ENCODE measurements at places on chromosomes 3 and 15. TPM values are rescaled to one million over a fixed set of nuclear protein-coding genes. Genes with fewer than 3 reads are reported as not detected.

Gene SH2D7
- not detected for total RNA-seq

Gene TMEM39A
- total RNA-seq: 26.6 TPM

Gene ZKSCAN7
- total RNA-seq: 1.2 TPM

Gene FANCD2OS
- not detected for total RNA-seq

Gene GABPB1
- 65.6 TPM for total RNA-seq

Gene SATB1
- total RNA-seq: 4.2 TPM

Gene KLHL6
- under 0.01 TPM for total RNA-seq

Gene SYNM
- total RNA-seq: 43.4 TPM

Gene C3orf52
- total RNA-seq: 4.8 TPM

Gene DNAH1
- total RNA-seq: 1.1 TPM

Gene MESP2
- total RNA-seq: not detected

Gene SHF
- 3.4 TPM for total RNA-seq

Gene CGNL1
- total RNA-seq: 17.9 TPM

Gene CCR5
- total RNA-seq: not detected

Gene ERICH6
- not detected for total RNA-seq

Gene TMCO5A
- total RNA-seq: not detected

Gene AADACL2
- not detected for total RNA-seq

Gene PP2D1
- total RNA-seq: not detected

Gene C2CD4A
- total RNA-seq: 0.87 TPM

Gene ZIC1
- total RNA-seq: not detected

Gene ROPN1
- not detected for total RNA-seq

Gene DISP2
- total RNA-seq: under 0.01 TPM

Gene SLC35G2
- 24.2 TPM for total RNA-seq

- DNase-seq: no peak
Observed at GRCh38 chr3:14660942-14661341, 9.4 kb downstream of the CCDC174 start.

GRCh38 chr15:38424101-38424552 is 29.8 kb upstream of the FAM98B start:
- DNase-seq: no peak

- DNase-seq: no peak
Observed at GRCh38 chr15:48059791-48060190, 61.0 kb upstream of the SLC24A5 start.

- no peak for DNase-seq
Observed at GRCh38 chr3:127475975-127476705, 114.4 kb downstream of the TPRA1 start.

GRCh38 chr15:58258501-58259292 is 120.5 kb downstream of the AQP9 start:
- no peak for DNase-seq

GRCh38 chr3:114417675-114418074 is 123.8 kb downstream of the TIGIT start:
- DNase-seq: no peak

DNA sequence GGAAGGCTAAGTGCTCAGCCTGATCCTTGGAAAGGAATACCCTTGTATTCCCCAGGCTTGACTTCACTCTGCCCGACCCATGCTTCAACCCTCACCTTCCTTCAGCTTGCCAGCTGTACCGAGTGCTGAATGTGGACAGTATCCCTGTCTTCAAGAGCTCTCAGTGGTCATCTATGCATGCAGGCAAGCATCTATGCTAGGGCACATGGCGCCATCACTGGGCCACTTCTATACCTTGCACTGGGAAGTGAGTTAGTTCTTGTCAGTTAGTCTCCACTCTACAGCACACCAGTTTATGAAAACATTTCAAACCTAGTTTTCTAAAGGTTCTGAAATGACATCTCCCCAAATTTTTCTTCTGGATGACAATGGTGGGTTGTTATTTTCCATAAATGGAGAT is 82.0 kb upstream of the MYRIP start:
- DNase-seq: no peak

- DNase-seq: no peak
Observed at GRCh38 chr3:55017876-55018275, 90.0 kb upstream of the LRTM1 start.

- no peak for DNase-seq
Observed at GRCh38 chr3:110375751-110376518, 695.7 kb upstream of the NECTIN3 start.

DNA sequence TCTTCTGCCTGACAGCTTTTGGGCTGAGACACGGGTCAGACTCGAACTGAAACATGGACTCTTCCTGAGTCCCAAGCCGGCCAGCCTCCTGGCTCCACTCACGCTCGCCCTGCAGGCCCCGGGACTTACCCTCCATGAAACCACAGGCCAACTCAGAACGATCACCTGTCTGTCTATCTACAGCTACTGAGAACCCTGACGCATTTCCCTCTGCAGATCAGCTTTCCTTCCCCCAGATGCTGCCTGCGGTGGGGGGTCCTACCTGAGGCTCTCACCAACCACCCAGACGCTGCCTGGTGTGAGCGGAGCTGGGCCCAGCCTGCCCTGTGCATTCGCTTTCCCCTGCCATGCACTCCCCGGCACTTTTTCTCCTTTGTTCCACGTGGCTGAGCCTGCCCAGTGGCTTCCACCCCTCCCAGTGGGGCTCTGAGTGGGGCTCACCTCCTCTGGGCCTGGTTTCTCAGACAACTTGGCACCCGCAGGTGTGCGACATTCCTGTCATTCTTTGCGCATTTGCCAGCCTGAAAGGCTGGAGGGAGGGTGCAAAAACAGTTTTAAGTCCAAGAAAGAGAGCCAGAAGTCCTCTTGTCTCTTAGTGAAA is 60.2 kb downstream of the PLXNA1 start:
- no peak for DNase-seq

DNA sequence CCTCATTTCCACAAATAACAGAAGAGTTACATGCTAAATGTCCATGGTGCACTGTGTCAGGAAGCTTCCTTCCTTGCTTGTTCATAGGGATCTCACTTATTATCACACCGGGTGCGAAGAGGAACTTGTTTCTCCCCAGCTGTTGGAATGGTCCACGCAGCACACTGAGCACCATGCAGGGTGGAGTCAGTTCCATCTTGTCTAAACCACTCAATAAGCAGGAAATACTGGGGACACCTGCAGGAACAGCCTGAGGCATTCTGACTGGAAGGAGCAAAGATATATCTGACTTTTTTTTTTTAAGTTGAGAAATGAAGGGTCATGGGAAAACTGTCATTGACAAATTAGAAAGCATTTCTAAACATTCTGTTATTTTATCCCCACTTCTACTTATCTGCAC is 70.0 kb upstream of the WDR72 start:
- DNase-seq: no peak

GRCh38 chr3:51591231-51591630 is 52.7 kb downstream of the RAD54L2 start:
- DNase-seq: no peak

DNA sequence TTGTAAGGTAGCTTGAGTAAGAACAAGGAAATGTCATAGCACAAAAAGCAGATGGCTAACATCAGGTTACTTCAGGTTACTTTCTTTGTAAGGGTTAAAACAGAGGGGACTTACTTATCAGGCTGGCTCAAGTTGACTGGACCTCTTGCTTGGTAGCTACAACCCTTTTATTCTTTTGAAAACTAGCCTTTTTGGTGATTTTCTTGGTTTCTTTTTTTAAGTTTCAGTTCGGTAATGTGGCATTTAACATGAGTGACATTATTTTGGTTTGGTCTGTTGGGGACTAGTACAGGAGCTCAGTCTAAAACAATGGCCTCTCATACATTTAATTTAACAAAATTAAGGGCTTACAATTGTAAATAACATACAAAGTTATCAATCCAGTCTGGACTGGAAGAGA is 621.4 kb downstream of the OTOL1 start:
- no peak for DNase-seq

- no peak for DNase-seq
Observed at GRCh38 chr15:53586799-53587198, 172.7 kb downstream of the WDR72 start.

GRCh38 chr3:58349792-58350626 is 17.3 kb downstream of the PXK start:
- no peak for DNase-seq

- no peak for DNase-seq
Observed at GRCh38 chr15:94105760-94106159, 125.6 kb upstream of the MCTP2 start.

DNA sequence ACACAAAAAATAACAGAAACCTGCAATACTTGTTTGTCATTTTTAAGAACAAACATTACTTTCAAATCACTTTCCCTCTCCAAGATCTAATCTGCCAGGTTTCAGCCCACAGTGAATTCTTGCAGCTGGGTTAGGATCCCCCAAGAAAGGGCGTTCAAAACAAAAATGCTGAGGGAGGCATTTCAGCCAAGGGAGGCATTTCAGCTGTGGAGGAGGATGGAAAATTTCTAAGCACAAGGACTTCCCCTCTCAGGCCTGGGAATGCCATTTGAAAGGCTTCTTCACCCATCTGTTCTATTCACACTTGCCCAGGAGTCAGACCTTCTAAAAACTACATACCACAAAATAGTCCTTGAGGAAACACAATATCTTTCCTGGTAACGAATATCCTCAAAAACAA is 69.1 kb downstream of the P3H2 start:
- DNase-seq: no peak

- DNase-seq: no peak
Observed at GRCh38 chr3:138132239-138132638, at the start of gene A4GNT. TSS of gene A4GNT (minus strand) at chr3:138132390. CDS start at chr3:138131256, 1,134 bp downstream.

DNA sequence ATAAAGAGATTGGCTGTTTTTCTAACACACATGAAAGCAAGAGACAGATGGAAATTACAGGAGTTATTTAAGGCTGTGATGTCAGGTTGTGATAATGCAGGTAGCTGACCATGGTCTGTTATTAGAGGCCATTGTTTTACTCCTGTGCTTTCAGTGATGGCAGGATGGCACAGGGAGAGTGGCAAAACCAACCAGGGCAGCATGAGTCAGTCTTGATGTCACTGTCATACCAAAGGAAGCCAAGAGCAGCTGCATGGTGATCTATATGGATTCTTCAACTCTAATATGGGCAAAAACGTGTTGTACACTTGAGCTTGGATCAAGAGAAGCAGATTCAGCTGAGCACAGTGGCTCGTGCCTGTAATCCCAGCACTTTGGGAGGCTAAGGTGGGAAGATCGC is 91.8 kb upstream of the LMOD3 start:
- DNase-seq: no peak

DNA sequence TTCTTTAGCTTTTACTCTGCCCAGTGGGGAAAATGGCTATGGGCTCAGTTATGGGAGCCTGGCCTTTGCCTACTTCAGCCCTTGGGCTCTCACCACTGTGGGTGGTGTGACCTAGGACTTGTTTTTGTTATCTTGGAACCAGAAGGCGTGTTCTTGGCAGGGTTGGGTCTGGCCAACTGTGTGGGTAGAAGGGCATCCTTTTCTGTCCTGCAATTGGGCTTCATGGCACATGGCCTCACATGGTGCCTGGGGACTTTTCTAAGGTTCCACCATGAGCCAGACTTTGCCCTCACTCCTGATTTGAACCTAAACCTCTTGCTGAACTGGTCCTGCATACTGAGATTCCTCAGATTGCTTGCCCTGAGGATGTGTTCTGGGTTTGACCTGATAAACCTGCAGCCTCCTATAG is 1.7 kb downstream of the GLYCTK start:
- no peak for DNase-seq

DNA sequence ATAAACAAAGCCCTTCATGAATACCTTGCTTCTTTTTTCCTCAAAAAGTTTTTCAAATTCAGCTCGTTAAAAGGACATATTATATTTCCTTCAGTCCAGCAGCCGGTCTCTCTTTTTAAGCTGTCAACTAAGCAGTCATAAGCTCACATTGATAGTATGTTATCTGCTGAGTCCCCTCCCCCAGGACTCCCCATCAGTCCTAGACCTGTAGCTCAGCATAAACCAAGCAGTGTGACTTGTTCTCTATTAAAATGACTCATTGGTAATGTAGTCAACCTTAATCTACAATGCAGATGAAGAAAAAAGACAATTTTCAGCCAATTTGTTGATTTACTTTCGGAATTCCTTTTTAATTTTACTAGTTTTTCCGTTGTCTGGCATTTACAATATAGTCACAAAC is 483.8 kb downstream of the MECOM start:
- no peak for DNase-seq

DNA sequence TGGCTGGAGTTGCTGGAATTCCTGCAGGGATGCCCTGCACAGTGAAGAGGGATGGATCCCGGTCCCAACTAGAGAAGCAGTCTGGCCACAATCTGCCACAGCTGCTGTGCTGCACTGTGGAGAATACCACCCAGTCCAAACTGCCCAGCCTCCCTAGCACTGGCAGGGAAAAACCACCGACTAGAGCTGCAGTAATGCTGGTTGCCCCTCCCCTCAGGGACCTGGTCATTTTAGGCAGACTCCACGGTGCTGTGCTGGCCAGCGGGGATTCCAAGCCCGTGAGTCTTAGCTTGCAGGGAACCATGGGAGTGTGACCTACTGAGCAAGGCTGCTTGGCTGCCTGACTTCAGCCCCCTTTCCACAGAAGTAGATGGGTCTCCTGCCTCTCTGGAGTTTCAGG is 478.0 kb upstream of the ATP11B start:
- no peak for DNase-seq

DNA sequence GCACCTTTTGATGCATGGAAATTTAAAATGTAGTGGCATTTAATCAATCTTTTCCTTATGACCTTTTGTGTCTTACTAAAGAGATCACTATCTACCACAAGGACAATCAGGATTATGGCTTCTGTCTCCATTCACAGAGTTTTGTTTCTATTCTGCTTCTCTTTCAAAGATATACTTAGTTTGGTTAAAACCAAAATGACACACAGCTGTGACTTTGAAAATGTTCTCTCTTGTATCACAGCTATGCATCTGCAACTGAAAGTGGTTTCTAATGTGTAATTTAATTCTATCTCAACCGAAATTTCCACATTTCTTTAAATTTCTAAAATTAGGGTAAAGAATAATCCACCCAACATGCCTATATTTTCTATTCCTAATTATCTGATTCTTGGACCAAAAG is 27.7 kb downstream of the HLTF start:
- no peak for DNase-seq

GRCh38 chr3:169260296-169260695 is 403.2 kb downstream of the MECOM start:
- no peak for DNase-seq

GRCh38 chr3:71783152-71783551 is 1.8 kb downstream of the PROK2 start:
- DNase-seq: no peak

- DNase-seq: no peak
Observed at GRCh38 chr15:43908516-43909050, 81.8 kb downstream of the WDR76 start.

GRCh38 chr3:197010556-197011351 is 18.9 kb downstream of the MELTF start:
- DNase-seq: no peak

- peak; percentile 81 for DNase-seq
Observed at GRCh38 chr3:4355401-4356219, 52.4 kb downstream of the SETMAR start.

GRCh38 chr15:96416934-96417759 is 86.6 kb downstream of the NR2F2 start:
- peak; percentile 27 for DNase-seq

DNA sequence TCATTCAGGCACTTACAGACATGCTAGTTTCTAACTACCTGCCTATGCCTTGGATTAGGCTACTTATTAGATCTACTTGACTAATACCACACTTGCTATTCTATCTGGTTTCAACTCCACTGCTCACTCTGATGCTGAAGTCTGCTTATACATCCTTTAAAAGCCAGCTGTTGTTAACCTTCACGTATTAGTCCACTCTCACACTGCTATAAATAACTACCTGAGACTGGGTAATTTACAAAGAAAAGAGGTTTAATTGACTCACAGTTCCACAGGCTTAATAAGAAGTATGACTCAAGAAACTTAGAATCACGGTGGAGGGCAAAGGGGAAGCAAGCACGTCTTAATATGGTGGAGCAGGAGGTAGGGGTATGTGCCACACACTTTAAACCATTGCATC is 47.7 kb upstream of the ANKRD28 start:
- no peak for DNase-seq
